ENCODE measurements at places on chromosomes 6 and 20.

DNA sequence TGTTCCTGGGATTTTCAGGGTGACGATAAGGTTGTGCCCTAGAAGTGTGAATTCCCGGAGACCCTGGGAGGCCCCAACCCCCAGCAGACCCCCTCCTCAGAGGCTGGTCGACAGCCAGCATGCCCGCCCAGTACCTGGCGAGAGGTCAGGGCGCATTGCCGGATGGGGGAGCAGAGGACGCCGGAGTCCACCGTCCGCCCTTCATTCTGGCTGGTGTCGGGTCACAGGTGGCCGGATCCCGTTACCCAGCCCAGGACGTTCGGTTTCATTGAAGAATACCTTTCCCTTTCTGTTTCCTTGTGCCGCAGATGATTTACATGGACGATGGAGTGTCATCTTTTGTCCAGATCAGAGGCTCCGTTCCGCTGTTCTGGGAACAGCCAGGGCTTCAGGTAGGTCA lies 61.3 kb downstream of the SYNJ2 start:
- DNase-seq = no peak

GRCh38 chr6:40541556-40542174 lies 45.5 kb downstream of the LRFN2 start:
- DNase-seq = no peak

GRCh38 chr6:157380458-157380778 lies 572 bp upstream of the ZDHHC14 start:
- no peak for DNase-seq

GRCh38 chr6:40379811-40380210 lies 207.4 kb downstream of the LRFN2 start:
- DNase-seq = no peak

DNA sequence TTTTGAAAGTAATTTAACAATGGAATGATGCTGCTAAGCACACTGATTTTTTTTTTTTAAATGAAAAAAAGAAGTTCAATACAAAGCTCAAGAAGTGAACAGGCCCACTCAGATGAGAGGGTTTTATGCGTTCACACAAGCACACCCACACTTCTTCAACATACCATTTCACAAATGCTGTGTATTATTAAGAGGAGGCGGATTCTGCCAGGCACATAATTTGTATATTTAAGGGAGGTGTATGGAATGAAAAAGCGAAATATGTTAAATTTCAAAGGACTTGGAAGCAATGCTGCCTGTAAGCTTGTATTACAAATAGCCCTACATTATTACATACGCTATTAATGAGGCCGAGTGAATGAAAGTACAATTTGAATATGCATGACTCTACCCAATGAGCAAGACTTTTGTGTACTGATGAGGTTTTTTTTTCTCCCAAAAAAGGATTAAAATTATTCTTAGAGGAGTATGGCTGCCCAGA lies 123.9 kb downstream of the INSM1 start:
- no peak for DNase-seq

GRCh38 chr6:32922083-32922482 lies 18.7 kb downstream of the HLA-DMB start:
- DNase-seq = no peak

DNA sequence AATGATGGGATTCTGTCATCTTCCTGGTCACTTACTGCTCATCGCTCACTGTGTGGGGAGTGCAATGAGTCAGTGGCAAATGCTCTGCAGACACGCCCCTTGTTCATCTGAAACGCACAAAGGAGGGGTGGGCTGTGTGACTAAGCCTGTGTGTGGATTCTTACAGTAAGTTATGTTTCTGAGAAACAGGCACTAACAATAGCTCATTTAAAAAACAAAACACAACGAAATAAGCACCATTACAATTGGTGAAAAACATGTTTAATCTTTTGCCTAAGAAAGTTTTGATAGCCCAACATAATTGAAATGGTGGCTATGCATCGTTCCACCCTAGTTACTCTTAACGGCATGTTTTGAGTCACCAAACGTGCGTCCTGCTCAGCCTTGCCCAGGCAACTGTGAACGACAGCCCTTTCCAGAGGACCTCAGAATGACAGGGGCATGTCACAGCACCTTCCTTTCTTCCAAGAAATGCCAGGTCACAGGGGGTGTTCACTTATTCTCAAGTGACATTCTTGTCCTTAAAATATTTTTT lies 118.4 kb upstream of the SGK1 start:
- no peak for DNase-seq

DNA sequence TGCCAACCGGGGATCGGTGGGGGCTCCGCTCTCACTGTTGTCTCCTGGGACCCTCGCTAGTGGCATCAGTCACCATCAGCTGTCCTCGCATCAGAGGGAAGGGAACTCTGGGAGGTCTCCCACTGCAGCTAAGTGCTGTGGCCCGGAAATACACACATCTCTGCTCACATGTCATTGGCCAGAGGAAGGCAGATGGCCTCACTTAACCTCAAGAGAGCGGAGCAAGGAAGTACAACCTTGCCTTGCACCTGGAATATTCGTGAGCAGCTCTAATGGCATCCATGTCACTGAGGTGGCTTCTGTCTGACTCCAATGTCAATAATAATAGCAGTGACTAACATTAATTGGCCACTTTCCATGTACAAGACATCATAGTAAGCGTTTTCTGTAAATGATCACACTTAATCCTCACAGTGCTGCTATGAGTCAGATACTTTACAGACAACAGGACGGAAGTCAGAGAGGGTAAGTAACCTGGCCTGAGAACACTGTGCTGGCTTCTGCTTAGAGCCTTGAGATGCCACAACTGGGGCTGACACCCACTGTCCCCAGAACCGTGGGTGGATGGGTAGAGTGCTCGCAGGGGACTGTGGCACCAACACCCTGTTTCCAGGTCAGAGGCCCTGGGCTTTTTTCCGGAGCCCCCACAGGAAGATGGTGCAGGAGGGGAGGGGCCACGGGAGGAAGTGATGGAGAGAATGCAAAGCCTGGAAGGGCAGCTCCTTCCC lies 6.0 kb downstream of the LHFPL5 start:
- DNase-seq = no peak

DNA sequence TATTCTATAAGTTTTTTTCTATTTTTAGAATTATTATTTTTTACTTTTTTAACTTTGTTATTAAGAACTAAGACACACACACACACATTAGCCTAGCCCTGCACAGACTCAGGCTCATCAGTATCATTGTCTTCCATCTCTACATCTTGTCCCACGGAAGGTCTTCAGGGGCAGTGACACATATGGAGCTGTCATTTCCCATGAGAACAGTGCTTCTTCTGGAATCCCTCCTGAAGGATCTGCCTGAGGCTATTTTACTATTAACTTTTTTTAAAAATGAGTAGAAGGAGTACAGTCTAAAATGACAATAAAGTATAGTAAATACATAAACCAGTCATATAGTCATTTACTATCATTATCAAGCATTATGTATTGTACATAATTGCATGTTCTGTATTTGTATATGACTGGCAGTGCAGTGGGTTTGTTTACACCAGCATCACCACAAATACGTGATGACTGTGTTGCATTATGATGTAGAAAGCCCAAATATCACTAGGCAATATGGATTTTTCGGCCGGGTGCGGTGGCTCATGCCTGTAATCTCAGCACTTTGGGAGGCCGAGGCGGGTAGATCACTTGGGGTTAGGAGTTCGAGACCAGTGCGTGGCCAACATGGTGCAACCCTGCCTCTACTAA lies 57.9 kb downstream of the HIVEP1 start:
- DNase-seq = no peak

DNA sequence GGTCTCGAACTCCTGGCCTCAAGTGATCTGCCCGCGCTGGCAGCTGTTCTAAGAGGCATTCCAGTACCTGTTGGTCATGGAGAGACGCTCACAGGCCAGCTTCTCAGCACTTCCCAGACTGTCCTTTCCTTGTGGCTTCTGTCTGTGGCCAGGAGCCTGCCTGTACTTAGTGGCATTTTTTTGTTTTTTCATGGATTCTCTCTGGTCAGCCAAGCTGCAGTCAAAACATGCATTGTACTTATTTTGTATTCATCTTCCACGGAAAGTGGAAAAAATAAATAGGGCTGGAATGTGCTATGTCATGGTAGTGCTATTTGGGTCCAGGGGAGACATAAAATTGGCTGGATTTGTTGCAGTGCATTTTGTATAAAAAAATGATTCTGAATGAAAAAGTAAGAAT lies 29.1 kb downstream of the ZDHHC14 start:
- no peak for DNase-seq

GRCh38 chr20:25453035-25453810 lies 45.8 kb downstream of the GINS1 start:
- no peak for DNase-seq

DNA sequence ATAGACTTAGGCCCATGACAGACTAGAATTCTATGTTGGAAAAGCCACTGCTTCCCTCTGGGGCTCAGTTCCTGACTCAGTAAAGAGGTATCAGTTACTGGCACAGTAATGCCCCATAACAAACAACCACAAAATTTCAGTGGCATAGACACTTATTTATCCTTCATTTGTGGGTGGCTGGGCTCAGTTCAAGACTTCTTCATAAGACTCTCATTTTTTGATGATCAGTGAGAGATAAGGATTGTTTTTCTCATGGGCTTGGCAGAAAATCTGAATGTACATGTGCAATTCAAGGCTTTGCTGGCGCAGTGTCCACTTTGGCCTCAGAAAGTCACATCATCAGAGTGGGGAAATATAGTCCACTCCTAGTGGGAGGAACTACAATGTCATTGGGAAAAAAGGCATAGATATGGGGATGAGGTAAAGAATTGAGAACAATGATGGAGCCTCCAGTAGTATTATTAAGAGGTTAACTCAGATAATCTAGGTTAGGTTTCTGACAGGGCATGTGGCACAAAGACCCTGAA lies 384.6 kb upstream of the FLRT3 start:
- no peak for DNase-seq

GRCh38 chr6:53725791-53726575 lies 60.4 kb upstream of the KLHL31 start:
- no peak for DNase-seq

- DNase-seq = no peak
Measured at GRCh38 chr6:38187325-38187724, 367.8 kb downstream of the ZFAND3 start.

GRCh38 chr20:38195521-38195920 lies 30.5 kb upstream of the TGM2 start:
- DNase-seq = no peak

- no peak for DNase-seq
Measured at GRCh38 chr6:2633736-2634135, 117.0 kb downstream of the MYLK4 start.

GRCh38 chr20:33649201-33649681 lies 12.9 kb upstream of the C20orf144 start:
- DNase-seq = peak; percentile 89

GRCh38 chr6:31510007-31510406 lies 12.1 kb downstream of the MICB start:
- DNase-seq = no peak

DNA sequence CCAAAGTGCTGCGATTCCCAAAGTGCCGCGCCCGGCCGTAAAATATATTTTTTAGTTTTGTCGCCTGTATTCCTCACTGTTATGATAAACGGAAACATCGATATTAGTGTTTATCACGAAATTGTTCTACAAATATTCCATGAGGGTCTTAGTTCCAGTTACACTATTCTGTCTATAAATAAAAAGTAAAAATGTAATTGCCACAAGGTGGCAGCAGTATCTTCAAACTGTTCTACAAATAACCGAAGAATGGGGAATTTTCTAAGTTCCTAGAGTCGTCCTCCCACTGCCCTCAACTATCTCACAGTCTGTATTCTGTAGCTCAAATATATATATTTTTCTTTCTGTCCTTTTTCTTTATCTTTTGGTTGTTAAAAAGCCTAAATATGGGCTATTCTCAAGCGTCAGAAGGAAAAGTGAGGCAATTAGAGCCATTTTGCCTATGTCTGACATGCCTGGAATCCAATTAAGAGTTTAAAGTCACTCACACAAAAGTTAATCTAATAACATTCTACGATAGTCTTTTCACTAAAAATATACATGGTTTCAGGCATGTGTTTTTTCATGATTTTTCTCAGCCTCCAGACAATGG lies 14.2 kb upstream of the FAM162B start:
- DNase-seq = no peak

- no peak for DNase-seq
Measured at GRCh38 chr6:169188475-169188874, 65.2 kb downstream of the THBS2 start.

DNA sequence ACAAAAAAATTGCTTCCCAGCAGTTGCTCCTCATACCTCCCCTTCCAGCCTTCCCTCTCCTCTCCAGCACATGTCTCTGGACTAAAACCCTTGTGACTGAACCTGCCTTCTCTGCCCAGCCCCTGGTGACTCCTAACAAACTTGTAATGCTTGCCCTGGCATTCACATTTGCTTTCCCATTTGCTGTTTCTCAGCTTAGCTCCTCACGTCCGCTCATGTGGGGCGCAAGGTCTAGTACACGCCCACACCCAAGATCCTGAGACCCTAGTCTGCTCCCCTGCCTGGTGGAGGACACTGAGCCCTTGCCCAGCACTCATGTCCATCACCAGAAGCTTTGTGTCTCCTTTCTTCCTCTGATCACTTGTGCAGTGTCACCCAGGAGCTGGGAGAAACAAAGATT lies 18.3 kb upstream of the RBPJL start:
- DNase-seq = no peak

- DNase-seq = no peak
Measured at GRCh38 chr6:139522511-139523220, 148.2 kb upstream of the CITED2 start.

DNA sequence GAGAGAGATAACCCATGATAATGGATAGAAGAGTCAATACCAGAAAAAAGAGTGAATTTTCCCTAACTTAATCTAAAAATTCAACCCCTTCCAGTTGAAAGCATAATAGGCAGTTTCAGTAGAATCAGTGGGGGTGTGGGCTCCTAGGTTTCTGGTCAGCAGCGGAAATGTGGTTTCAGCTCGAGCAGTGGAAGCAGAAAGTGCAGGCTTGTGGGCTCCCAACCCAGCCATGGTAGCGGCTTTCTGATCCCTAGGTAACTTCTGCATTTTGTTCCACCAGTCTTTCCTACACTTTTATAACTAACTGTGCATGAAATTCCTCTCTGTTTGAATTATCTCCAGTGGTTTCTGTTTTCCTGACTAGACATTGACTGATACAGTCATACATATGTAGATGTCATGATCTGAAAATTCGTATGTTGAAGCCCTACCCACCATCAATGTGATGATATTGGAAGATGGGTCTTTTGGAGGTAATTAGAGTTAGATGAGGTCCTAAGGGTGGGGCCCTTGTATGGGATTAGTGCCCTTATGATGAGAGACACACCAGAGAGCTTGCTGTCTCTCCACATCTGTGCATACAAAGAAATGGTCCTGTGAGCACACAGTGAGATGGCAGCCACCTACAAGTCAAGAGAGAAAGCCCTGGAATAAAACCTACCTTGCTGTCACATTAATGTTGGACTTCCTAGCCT lies 6.5 kb upstream of the DDO start:
- no peak for DNase-seq

DNA sequence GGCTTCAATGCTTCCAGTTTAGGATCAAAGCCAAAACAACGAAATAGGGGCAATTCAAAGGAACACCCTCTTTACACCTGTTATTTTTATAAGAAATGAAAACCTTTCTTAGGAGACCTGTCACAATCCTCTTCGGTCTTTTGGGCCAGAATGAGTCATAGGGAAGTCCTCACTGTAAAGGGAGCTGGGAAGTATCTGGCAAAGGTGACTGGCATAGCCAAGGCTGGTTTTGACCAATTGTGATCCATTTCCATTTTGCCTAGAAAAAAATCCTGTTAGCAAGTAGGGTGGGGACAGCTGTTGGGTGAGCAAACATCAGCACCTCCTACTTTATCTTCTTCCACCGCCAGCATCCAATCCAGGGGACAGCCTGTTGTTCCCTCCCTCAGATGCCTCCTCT lies 343.2 kb upstream of the SULF2 start:
- no peak for DNase-seq

- no peak for DNase-seq
Measured at GRCh38 chr6:2196079-2196679, 49.2 kb downstream of the GMDS start.

GRCh38 chr6:109045493-109045892 lies 49.2 kb downstream of the SESN1 start:
- no peak for DNase-seq

Data from NCI-H524 treated with DMSO at 0.1 percent for 48 hours (cell line).